ENCODE measurements at places on chromosomes 6 and 20. TPM values are rescaled to one million over a fixed set of nuclear protein-coding genes. Genes with fewer than 3 reads are reported as not detected.

The INSM1 gene
- not detected for total RNA-seq

The AKAP12 gene
- 249 TPM for total RNA-seq

The TPX2 gene
- 40.5 TPM for total RNA-seq

The SLC17A1 gene
- total RNA-seq: not detected

The FOXP4 gene
- 7.8 TPM for total RNA-seq

The IMPG1 gene
- 0.29 TPM for total RNA-seq

The PLCB4 gene
- 5.0 TPM for total RNA-seq

The COL11A2 gene
- total RNA-seq: 0.33 TPM

The ABHD16B gene
- not detected for total RNA-seq

The TMEM244 gene
- not detected for total RNA-seq

The SLC17A2 gene
- not detected for total RNA-seq

The HLA-G gene
- total RNA-seq: not detected

The CFB gene
- 1.2 TPM for total RNA-seq

The CCN2 gene
- 1,026 TPM for total RNA-seq

The OPRL1 gene
- 1.3 TPM for total RNA-seq

The CLVS2 gene
- total RNA-seq: not detected

The THEMIS gene
- not detected for total RNA-seq

The ACOT8 gene
- 30.1 TPM for total RNA-seq

The CHMP4B gene
- total RNA-seq: 51.3 TPM

The FNDC11 gene
- 1.3 TPM for total RNA-seq

The NR2E1 gene
- not detected for total RNA-seq

The MOXD1 gene
- total RNA-seq: 0.29 TPM

The ADGRF1 gene
- not detected for total RNA-seq

The STMND1 gene
- not detected for total RNA-seq

The SERPINB6 gene
- 139 TPM for total RNA-seq

The TPBG gene
- total RNA-seq: 16.3 TPM

The CTCFL gene
- not detected for total RNA-seq

The CGA gene
- not detected for total RNA-seq

The DACT2 gene
- total RNA-seq: not detected

The VGLL2 gene
- total RNA-seq: not detected

The NUP153 gene
- 50.3 TPM for total RNA-seq

The ZSCAN16 gene
- total RNA-seq: 8.2 TPM

The STX11 gene
- 9.6 TPM for total RNA-seq

The ULBP2 gene
- total RNA-seq: 8.0 TPM

The ETV7 gene
- 0.33 TPM for total RNA-seq

The PEX7 gene
- total RNA-seq: 3.8 TPM

The HLA-DQB1 gene
- total RNA-seq: not detected

The SERINC1 gene
- total RNA-seq: 143 TPM

The CNR1 gene
- total RNA-seq: 1.3 TPM

The SLC29A1 gene
- total RNA-seq: 150 TPM

The VSX1 gene
- not detected for total RNA-seq

The ULBP1 gene
- total RNA-seq: 0.65 TPM

The GSTA2 gene
- not detected for total RNA-seq

The BLOC1S5 gene
- 17.8 TPM for total RNA-seq

The LST1 gene
- total RNA-seq: 0.48 TPM

The LHFPL5 gene
- not detected for total RNA-seq

The TCF15 gene
- total RNA-seq: 0.65 TPM

The ARFRP1 gene
- total RNA-seq: 28.1 TPM

The GPX5 gene
- not detected for total RNA-seq

The MDFI gene
- 82.3 TPM for total RNA-seq

The GTSF1L gene
- total RNA-seq: not detected

The DSTN gene
- total RNA-seq: 240 TPM

The RTEL1 gene
- 13.7 TPM for total RNA-seq

The GPLD1 gene
- total RNA-seq: 0.19 TPM

The AVP gene
- total RNA-seq: not detected

The MOG gene
- total RNA-seq: not detected

The PAX1 gene
- not detected for total RNA-seq

Data from vein endothelial cell (primary cell).